Hypothalamus (tissue), 51 donors: ENCODE measurements at places on chromosomes 13 and 19.

- DNase-seq: no peak
These were observed 12.3 kb upstream of the SOX1 start for GRCh38 chr13:112054616-112055015.

- DNase-seq: no peak
These were observed 104.5 kb downstream of the FRY start for GRCh38 chr13:32136061-32136460.

- no peak for DNase-seq
These were observed 106.0 kb downstream of the USP12 start for GRCh38 chr13:27065582-27065981.

DNA sequence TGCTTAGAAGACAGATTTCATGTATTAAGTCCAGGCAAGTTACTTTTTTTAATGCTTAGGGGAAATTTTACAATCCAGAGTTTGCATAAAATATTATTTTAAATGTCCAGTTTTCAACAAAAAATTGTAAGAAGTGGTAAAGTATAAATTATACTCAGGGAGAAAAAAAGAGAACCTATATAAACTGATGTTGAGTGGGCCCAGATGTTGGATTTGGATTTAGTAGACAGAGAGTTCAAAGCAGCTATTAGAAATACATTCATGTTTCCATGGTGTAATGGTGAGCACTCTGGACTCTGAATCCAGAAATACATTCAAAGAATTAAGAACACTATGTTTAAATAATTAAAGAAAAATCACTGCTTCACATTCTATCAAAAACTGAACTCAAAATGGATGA is 349.9 kb upstream of the ZNF507 start:
- DNase-seq: no peak

DNA sequence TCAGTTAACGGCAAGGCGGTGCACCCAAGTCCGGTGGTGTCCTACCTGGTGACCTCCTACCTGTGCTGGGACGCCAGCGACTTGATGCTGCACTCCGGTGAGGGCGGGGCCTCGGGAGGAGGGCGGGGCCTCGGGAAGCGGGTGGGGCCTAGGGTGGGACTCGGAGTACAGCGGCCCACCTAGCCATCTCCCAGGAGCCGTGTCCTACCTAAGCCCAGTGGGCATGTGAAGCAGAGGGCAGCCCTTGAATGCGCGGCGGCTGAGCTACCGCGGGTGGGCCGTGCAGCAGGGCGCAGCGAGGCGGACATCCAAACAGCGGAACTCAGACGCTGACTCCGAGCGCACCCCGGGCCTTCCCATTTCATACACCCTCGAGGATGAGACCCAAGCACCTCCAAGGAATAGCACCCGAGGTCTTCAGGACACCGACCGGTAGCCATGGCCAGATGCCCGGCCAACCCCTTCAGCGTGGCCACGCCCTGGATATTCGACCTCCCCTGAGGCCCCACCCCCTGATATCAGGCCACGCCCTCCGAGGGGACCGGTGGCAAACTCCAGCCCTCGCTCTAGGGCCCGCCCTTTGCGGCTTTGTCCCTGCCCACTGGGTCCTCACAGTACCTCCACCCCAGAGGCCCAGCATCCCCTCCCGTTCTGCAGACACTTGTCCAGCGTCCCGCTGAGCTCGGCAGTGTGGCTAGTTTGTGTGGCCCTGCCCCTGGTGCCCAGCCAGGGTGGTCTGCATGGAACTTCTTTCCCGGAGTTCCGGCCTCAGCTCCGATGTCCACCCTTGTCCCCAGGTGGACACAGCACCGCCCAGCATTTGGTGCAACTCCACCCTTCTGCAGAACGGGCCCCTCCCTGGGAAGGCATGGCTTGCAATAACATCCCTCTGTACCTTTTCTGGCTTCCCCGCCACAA is 5.4 kb downstream of the KLK1 start:
- DNase-seq: no peak

DNA sequence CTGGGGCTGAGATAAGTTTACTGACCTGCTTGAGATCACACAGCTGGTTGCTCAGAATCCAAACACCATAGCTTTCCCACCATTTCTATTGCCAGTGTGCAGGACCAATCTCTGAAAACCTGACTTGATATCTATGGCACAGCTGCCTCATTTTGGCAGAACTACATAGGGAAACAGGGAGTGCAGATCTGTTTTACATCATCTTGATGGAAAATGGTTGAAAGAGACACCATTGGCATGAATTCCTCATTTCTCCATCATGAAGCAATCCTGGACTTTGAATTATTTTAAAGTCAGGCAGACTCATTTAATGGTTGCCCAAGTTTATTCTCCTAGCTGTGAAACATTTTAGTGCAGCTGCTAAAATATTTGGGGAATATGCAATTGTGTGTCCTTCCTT is 1628.2 kb upstream of the SLC10A2 start:
- DNase-seq: no peak

DNA sequence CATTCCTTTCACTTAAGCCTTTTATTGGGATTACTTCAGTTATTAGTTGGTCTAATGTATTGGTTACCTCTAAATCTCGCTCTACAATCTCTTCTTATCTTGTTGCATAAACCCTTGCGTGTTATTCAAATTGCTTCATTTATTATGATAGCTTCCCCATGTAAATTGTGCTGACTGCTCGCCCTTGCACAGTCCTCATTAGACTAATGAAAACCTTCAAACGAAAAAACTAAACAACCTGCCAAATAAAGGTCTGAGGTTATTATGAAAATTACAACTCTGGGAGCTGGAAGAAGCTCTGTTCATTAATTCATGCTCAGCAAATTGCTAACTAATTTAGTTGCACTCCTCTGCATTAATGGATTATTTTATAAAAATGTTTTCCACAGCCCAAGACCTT is 320.1 kb downstream of the DACH1 start:
- DNase-seq: no peak

- no peak for DNase-seq
These were observed 186.9 kb downstream of the OLFM4 start for GRCh38 chr13:53215563-53215962.

DNA sequence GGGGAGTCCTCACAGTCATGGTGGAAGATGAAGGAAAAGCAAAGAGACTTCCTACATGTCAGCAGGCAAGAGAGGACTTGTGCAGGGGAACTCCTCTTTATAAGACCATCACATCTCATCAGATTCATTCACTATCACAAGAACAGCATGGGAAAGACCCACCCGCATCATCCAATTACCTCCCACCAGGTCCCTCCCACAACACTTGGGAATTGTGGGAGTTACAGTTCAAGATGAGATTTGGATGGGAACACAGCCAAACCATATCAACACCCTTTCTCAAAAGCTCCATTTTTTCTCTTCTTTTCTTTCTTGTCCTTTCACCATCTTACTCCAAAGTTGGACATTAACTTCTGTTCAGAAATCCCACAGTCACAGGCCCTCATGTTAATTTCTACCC is 4.7 kb upstream of the LRP3 start:
- DNase-seq: no peak

- DNase-seq: no peak
These were observed 171.9 kb downstream of the KLF5 start for GRCh38 chr13:73230716-73231115.

GRCh38 chr13:71137101-71137500 is 729.9 kb downstream of the DACH1 start:
- DNase-seq: no peak

GRCh38 chr13:51704399-51705313 is 99.3 kb downstream of the DHRS12 start:
- DNase-seq: no peak
